SHP77 (cell line): ENCODE measurements at places on chromosomes 6 and 20.
A peak's percentile ranks its signal among the peaks of the same experiment; 100 is the strongest.

DNA sequence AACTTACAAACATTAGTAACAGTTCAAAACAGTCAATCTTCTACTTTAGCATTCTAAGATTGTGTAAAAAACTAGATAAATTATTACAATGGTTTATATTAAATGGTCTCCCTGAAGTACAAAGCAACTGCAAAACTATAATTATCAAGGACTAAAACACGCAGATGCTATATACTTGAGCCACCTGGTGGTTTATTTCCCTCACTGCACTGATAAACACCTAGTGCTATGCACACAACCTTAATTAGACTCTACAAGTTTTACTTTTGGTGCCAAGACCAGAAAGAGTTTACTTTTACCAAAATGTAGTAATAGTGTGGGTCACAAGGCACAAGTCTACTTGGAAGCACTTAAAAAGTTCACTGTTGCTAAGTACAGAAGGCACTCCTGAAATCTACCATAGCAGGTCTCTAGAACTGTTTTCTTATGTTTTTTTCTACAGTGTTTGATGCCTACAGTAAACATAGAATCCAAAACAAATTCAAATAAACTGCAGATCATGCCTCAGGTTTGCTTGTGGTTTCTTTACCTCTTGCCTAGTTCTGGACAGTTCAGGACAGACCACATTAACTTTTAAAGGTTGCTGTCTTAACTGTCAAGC lies 49.2 kb downstream of the GMDS start:
- peak; percentile 35 for DNase-seq

GRCh38 chr6:166646716-166647115 lies 19.7 kb upstream of the RPS6KA2 start:
- DNase-seq, result no peak

GRCh38 chr6:12973386-12973785 lies 256.8 kb downstream of the PHACTR1 start:
- DNase-seq, result no peak

GRCh38 chr6:164078532-164079274 lies 664.2 kb downstream of the QKI start:
- no peak for DNase-seq

DNA sequence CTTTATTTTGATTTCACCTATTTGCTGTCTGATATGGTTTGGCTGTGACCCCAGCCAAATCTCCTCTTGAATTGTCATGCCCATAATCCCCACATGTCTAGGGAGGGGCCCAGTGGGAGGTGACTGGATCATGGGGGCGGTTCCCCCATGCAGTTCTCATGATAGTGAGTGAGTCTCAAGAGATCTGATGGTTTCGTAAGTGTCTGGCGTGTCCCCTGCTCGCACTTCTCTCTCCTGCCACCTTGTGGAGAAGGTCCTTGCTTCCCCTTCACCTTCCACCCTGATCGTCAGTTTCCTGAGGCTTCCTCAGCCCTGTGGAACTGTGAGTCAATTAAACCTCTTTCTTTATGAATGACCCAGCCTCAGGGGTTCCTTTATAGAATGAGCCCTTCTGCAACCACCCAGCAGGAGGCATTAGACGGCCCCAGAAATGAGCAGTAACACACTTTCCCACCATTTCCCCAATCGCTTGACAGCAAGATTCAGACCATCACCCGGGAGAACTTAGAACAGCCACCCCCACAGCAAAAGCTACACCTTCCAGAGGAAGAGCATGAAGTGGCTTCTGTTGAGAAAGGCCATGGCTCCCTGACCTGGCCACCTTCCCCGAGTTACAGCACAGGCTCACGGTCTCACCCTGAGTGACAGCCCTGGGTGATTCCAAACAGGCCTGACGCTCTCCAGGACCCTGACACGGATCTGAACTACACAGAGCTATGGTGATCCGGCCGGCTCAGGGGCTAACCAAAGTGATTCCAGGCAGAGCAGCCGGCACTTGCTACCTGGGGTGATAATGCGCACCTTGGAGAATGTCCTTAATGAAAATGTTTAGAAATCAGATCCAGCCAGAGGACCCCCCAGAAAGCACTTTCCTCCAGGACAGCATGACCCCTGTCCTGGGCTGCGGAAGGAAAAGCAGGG lies 131.2 kb upstream of the CDH4 start:
- DNase-seq, result peak; percentile 32

- DNase-seq, result peak; percentile 7
Observed at GRCh38 chr6:70520575-70520974, 46.2 kb upstream of the SDHAF4 start.

GRCh38 chr6:158805698-158806377 lies 13.3 kb downstream of the EZR start:
- DNase-seq, result no peak

DNA sequence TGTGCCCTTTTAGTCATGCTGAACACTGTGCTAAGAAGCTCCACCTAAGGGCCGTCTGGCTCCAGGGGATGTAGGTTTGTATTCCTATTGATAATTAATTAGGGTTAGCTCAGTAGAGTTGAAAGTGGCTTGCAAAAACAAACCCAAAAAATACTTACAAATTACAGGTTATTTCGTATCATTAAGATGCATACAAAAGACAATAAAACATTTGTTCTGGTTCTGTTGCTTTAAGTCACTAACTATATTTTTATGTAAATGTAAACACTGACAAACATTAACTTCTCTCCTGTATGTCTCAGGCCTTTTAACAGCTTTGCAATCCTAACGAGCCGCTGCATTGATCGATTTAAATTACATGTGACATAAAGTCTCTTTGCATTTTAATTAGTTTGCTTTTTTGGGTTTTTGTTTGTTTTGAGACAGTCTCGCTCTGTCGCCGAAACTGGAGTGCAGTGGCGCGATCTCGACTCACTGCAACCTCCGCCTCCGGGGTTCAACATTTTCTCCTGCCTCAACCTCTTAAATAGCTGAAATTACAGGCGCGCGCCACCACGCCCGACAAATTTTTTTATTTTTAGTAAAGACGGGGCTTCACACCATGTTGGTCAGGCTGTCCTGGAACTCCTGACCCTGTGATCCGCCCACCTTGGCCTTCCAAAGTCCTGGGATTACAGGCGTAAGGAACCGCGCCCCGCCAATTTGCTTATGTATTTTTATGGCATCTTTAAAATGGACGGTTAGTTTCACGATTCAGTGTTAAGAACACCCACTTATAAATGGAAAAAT lies 110.9 kb downstream of the HFE start:
- DNase-seq, result no peak

DNA sequence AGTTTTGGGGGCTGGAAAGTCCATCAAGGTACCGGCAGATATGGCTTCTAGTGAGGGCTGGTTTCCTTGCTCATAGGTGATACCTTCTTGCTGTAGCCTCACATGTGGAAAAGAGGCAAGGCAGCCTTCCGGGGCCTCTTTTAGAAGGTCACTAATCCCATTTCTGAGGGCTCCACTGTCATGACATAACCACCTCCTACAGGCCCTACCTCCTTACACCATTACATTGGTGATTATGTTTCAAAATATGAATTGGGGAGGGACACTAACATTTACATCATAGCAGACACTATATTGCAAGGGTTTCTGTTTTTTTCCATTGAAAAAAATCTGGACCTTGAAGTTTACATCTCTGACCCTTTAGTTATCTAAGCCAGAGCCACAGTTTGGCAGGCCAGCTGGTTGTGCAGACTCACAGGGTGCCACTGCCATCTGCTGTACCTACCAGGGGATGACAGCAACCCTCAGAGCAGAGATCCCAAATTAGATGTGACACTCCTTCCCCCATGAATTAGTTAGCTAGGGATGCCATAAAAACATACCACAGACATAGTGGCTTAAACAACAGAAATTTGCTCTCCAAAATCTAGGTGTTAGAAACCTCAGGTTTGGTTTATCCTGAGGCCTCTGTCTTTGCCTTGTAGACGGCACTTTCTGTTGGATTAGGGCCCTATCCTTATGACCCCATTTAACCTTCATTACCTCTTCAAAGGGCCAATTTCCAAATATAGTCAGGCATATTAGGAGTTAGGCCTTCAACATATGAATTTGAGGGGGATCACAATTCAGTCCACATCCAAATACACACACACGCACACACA lies 166.4 kb upstream of the RNF217 start:
- peak; percentile 53 for DNase-seq

- DNase-seq, result peak; percentile 4
Observed at GRCh38 chr6:127855542-127856159, 45.2 kb downstream of the THEMIS start.

- no peak for DNase-seq
Observed at GRCh38 chr6:156098839-156099238, 643.2 kb upstream of the NOX3 start.

- DNase-seq, result no peak
Observed at GRCh38 chr20:36925234-36925633, 26.3 kb downstream of the SAMHD1 start.

GRCh38 chr6:136579800-136580199 lies 29.6 kb upstream of the MAP7 start:
- no peak for DNase-seq

DNA sequence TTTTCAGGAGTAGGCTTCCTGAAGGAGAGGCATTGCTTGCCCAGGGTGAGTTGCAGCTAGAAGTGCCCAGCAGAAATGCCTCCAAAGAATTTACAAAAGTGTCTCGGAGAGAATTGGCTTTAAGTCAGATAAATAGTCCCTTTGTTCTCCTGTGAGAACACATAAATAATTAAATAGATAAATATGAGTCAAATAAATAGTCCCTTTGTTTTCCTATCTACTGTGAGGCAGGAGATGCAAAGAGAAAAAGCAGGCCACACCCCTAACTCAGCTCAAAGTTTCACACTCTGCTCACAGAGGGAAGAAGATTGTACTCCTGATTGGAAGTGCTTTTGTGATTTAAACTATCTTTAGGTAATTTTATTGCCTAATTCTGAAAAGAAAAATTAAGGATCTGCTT lies 180.7 kb upstream of the PRSS16 start:
- no peak for DNase-seq

DNA sequence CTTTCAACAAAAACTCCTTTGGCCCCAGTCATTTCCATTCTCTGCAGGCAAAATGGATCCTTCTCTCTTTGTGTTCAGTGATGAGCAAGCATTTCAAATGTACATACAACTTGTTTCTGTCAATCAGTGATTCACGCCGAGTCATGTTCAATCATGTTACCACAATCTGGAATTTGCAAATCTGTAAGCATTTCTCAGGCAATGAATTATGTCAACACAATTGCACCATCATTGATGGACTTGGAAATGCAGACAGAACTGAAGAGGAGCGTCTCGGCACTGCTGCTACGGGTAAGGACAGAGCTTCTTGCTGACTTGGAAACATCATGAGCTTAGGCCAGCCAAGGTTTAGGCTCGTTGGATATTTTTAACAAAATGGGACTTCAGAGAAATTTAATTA lies 132.8 kb upstream of the AGPAT4 start:
- no peak for DNase-seq

DNA sequence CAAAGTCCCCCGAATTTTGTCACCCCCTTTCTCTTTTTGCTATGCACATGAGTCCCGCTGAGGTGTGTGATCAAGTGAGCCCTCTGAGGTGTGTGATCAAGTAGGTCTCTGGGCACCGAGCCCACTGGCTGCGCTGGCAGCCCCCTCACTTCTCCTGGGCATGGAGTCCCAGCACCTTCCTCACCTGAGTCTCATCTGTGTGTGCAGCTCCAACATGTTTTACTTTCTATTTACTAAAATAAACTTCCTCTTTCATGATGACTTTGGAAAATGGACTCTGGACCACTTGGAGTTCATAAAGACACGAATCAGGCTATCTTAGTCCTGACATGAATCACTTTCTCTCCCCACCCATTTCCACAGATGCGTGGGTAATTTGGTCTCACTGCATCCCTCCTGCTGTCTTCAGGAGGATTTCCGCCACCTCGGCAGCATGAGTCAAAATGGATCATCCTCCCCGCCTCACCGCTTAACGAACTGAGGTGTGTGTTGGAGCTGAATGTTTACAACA lies 39.8 kb downstream of the PRDM1 start:
- DNase-seq, result no peak

DNA sequence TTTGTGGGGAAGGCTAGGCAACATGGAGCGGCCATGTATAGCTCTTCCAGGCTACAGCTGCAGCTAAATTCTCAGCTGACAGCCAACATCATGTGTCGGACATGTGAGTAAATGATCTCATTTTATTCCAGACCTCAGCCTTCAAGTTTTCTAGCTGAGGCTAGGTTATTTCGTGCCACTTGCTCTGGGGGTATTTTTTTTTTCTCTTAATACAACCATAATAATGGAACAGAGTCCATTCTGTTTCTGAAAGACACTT lies 573.5 kb downstream of the CD109 start:
- DNase-seq, result no peak

DNA sequence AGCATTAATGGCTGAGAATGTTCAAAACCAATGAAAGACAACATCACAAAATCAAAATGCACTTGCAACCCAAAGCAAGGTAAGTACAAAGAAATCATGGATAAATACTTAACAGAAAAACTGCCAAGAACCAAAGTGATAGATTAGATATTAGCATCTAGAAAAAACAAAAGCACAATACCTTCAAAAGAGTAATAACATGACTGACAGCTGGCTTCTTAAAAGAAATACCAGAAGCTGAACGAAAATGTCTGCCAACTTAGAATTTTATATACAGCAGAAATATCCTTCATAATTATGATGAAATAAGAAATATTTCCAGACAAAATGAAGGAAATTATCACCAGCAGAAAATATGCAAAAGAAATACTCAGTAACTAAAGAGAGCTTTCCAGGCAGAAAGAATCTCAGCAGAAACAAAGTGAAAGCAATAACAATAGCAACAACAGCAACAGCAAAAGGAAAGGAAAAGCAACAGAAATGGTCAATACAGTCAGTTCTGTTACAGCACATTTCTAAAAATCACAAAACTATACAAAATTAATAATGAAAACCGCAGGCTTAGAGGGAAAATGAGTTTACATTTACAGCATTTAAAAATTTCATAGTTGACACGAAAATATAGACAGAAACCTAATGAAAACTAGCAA lies 121.5 kb upstream of the MAN1A1 start:
- no peak for DNase-seq

GRCh38 chr20:19628570-19629134 lies 129.4 kb upstream of the RIN2 start:
- peak; percentile 78 for DNase-seq

- DNase-seq, result no peak
Observed at GRCh38 chr6:7737106-7737505, 11.2 kb downstream of the BMP6 start.

GRCh38 chr6:138215093-138215782 lies 3.1 kb downstream of the PBOV1 start:
- DNase-seq, result no peak

DNA sequence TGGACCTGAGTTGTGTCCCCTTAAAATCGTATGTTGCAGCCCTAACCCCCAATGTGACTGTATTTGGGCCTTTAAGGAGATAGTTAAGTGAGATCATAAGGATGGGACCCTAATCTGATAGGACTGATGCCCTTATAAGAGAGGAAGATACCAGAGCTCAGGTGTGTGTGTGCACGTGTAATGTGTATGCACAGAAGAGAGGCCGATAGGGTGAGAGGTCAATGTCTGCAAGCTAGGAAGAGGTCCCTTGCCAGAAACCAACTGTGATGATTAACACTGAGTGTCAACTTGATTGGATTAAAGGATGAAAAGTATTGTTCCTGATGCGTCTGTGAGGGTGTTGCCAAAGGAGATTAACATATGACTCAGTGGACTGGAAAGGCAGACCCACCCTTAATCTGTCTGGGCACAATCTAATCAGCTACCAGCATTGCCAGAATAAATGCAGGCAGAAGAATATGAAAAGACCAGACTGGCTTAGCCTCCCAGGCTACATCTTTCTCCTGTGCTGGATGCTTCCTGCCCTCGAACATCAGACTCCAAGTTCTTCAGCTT lies 299.8 kb downstream of the LRFN2 start:
- no peak for DNase-seq

- DNase-seq, result no peak
Observed at GRCh38 chr6:17336425-17336824, 55.3 kb downstream of the RBM24 start.
